Urothelium cell line (cell line): ENCODE measurements at places on chromosomes 11 and 22.

GRCh38 chr11:56637500-56637899, 4.7 kb downstream of the OR5AP2 start:
- DNase-seq, result no peak

DNA sequence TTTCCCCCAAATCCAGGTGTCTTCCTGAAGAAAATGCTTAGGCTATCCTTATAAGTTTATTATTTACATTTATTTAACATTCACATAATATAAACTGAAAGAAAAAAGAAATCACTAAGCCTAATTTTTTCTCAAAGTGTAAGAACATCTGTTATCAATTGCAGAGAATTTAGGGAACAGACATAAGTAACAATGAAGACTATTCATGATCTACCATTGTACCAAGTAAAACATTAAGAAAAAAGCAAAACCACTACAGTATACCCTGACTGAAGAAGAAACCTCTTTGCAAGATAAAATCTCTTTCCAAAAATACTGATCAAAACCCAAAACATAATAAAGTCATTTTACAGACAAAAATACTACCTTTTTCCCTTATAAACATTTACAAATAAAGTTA, 60.5 kb downstream of the NUP98 start:
- no peak for DNase-seq

- DNase-seq, result peak; percentile 57
Measured at GRCh38 chr11:67614730-67615714, 8.3 kb downstream of the NDUFV1 start.

- DNase-seq, result no peak
Measured at GRCh38 chr11:134939905-134940304, 527.9 kb upstream of the B3GAT1 start.

- no peak for DNase-seq
Measured at GRCh38 chr11:73346186-73346935, 29.8 kb upstream of the RELT start.

- no peak for DNase-seq
Measured at GRCh38 chr11:28099715-28100114, 8.2 kb downstream of the KIF18A start.

DNA sequence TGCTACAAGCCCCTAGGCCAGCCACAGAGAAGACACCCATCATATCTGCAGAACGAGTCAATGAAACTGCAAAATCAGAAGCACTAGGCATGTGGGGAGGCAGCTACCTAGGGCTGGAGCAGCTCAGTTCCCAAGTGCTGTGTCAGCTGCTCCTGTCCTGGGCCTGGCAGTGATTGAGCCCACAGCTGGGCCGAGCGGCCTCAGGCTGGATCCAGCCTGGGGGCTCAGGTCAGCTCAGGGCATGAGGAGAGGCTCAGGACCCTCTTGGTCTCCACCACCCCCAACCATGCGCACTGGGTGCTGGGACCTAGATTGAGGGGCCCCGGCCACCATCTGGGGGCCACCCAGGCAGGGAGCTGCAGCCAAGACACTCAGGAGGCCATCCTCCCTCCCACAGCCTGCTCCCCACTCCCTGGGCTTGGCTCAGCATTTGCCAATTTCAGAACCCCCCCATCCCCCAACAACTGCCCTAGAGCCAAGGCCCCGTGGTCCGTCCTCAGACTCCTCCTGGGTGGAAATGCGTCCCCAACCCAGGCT, 2.4 kb upstream of the TNNT3 start:
- DNase-seq, result no peak

GRCh38 chr22:42848941-42849550, 8.0 kb downstream of the ARFGAP3 start:
- DNase-seq, result no peak

DNA sequence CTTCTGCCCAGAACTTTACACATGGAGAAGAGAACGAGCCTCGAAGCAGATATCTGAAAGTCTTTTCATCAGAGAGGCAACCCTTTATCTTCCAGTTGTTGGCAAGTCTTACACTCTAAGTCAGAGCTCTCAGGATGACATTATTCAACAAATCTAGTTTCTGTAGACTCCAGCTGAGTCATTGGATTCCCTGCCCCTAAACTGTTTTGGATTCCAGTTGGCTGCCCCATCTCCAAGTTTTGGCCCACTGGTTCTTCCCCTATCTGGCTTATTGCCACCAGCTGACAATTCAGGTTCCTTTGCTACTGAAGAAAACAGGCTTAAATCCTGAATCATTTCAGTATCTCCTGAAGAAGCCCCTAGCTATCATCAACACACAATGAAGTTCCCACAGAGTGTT, 14.2 kb downstream of the SAAL1 start:
- no peak for DNase-seq

DNA sequence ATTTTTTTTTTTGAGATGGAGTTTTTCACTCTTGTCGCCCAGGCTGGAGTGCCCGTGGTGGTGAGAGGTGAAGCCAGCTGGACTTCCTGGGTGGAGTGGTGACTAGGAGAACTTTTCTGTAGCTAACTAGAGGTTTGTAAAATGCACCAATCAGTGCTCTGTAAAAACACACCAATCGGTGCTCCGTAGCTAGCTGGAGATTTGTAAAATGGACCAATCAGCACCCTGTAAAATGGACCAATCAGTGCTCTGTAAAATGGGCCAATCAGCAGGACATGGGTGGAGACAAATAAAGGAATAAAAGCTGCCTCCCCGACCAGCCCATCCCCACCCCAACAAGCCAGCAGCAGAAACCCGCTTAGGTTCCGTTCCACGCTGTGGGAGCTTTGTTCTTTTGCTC, 4.4 kb upstream of the RAPSN start:
- DNase-seq, result no peak

- DNase-seq, result no peak
Measured at GRCh38 chr22:23146478-23147205, 1.4 kb downstream of the RAB36 start.

DNA sequence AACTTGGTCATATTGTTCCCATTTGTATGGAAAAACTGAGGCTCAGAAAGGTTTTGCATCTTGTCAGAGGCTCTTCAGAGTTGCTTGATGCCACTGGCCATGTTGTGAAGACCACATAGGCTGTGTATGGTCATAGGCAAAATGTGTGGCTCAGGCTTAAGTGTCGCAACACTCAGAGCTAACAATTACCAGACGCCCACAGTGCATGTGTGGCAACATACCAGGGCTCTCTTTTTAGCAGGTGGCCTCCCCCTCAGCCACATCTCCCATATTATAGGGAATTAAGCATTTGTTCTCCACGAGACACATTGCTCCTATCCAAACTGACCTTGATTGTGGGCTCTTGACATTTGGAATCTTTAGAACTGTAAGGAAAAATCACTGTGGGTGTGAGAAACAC, 802.5 kb downstream of the DLG2 start:
- no peak for DNase-seq

GRCh38 chr11:61828629-61829407, 718 bp downstream of the FADS2 start:
- DNase-seq, result peak; percentile 68

- no peak for DNase-seq
Measured at GRCh38 chr11:64593156-64594105, 2.4 kb downstream of the SLC22A12 start.

GRCh38 chr22:36334821-36335603, 52.8 kb downstream of the MYH9 start:
- peak; percentile 50 for DNase-seq

GRCh38 chr11:18468059-18468458, 12.4 kb downstream of the LDHAL6A start:
- no peak for DNase-seq

- peak; percentile 91 for DNase-seq
Measured at GRCh38 chr22:45671783-45672563, at the start of gene ATXN10. ATXN10 (plus strand) TSS chr22:45671834; CDS start chr22:45672064, 230 bp downstream.

- DNase-seq, result no peak
Measured at GRCh38 chr22:31248965-31249958, 37.2 kb downstream of the LIMK2 start.

GRCh38 chr11:31820438-31820818, 9.3 kb upstream of the PAX6 start:
- no peak for DNase-seq

DNA sequence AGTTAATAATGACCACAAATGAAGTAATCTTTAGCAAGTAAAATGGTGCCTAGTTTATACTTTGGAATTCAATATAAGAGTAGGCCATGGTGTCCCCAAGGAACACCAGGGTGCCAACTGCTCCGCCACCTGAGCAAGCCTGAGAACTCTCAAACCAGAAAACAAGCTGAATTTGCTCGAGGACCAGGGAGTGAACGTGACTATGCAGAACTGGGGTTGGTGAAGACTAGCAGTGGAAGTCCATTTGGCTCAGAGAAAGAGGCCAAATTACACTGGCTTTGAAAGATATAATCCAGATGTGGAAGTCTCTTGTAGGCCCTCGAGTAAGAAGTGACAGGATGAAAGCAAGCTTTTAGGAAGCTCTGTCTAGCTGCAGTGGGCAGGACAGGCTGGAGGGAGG, 8.7 kb upstream of the SMIM35 start:
- no peak for DNase-seq

DNA sequence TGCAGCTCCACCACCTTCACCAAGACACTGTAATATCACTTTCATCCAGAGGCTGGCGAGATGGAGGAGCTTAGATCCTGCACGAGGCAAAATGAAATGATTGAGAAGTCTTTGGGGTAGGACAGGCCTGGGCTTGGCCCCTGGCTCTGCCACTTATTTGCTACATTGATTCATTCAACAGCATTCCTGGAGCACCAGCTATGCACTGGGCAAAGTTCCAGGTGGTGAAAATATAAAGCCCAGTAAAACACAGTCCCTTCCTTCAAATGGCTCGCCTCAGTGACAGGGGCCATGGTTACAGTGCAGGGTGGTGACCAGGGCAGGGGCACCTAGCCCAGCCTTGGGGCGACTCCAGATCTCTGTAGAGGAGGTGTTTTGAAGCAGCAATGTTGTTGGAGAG, 19.7 kb downstream of the ALX4 start:
- DNase-seq, result peak; percentile 66

DNA sequence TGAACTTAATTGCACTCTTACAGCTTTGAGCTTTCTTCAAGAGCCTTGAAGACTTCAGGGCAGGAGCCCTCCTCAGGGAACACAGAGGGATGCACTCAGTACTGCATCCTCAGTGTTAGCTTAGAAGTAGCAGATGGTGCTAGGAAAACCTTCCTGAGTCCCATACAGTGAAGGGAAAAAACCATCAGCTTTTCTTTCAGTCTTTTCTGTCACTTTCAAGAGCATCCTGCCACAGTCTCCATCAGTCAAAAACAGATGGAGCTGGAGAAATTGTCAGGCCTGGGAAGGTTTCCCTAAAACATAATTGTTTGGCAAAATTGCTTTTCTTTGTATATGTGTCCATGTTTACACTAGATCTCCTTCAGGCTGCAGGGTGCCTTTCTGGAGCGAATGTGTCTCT, 384.1 kb downstream of the NELL1 start:
- no peak for DNase-seq

DNA sequence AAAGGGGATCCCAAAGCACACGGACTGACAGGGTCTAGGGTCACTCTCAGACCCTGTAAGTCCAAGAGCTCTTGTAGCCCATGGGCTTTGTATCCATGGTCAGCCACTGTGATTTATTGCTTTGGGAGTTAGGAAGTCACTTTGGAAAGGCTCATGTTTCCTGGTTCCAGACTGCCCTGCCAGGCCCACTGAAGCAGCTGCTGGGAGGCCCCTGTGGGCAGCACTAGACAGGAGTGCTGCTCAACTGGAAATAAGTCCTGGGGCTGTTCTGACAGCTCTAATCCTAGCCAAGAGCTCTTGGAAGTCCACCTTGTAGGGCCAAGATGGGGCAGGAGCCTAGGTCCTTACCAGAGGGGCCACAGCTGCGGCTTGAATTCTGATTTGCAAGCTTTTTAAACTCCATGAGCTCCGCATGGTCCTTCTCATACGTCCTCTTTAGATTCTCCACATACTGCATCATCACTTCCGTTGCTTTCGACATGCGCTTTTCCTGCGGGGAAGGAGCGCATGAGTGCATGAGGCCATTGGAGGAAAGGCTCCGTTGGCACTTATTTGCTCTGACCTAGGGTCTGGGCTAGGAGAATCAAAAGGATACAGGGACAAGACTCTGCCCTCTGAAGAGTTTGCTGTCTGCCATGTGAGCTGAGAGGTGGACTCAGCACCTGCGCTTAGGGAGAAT, 32.2 kb upstream of the LYVE1 start:
- DNase-seq, result no peak

- DNase-seq, result no peak
Measured at GRCh38 chr11:110519796-110520195, 90.0 kb downstream of the FDX1 start.

GRCh38 chr11:26507229-26507628, 64.8 kb downstream of the MUC15 start:
- DNase-seq, result no peak

DNA sequence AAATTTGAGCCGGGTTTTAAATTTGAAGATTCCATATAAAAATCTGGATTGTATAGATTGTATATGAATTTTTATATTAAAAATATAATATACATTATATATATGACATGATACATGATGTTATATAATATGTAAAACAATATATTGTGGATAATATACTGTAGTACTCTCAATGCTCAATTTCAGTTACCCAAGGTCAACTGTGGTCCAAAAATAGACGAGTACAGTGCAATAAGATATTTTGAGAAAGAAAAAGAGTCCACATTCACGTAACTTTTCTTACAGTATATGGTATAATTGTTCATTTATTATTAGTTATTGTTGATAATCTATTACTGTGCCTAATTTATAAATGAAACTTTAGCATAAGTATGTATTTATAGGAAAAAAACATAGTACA, 94.2 kb upstream of the YWHAH start:
- no peak for DNase-seq
